ENCODE measurements at places on chromosomes 5 and 9.

GRCh38 chr5:169011009-169011408 is 289.9 kb downstream of the SLIT3 start:
- DNase-seq = no peak

- DNase-seq = no peak
Measured at GRCh38 chr5:134396274-134396673, 15.4 kb downstream of the CDKN2AIPNL start.

- DNase-seq = no peak
Measured at GRCh38 chr9:85483208-85483607, 258.5 kb downstream of the AGTPBP1 start.

- no peak for DNase-seq
Measured at GRCh38 chr9:123336449-123336848, 19.5 kb upstream of the CRB2 start.

DNA sequence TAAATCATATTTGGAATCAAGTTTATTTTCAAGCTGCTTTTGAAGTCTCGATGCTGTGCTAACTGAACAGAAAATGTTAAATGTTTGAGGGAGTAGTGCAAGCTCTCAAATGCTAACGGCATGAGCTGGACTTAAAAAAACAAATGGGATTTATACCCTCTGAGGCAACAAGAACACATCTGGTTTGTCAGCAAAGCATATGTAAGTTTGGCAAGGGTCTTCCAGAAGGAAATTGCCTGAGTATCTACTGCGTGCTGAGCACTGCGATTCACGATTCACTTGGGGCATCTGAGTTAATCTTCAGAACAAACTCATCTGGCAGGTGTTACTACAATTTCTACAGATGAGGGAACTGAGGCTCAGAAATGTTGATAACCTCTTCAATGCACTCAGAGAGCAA is 98.4 kb upstream of the C9orf72 start:
- no peak for DNase-seq

DNA sequence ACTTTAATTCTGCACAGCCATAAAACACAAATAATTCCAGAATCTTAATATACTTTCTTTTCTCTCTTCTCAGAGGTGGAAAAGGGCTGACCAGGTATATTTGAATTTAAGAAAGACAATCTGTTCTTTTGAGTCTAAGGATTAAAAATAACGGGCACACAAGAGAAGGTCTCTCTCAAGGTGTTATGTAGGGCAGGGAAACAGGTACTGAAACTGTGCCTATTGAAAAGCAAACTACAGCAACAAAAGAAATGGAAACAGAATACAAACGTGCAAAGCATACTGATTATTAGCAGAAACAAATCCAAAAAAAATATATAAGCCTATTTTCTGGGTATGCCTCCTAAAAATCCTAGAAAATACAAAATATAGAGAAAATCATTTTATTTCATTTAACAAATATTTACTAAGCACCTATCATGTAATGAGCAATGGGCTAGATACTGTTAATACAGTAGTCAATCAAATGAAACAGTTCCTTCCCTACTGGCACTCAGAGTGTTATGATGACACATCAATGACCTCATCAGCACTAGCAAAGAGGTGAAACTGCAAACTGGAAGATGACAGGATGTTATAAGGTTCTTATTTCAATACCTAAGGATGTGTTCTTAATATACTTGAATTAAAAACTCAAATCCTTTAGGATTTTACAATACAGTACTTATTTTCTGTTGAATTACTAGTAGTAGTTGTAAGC is 87.7 kb downstream of the AUH start:
- no peak for DNase-seq

GRCh38 chr5:33968211-33969005 is 16.1 kb downstream of the SLC45A2 start:
- no peak for DNase-seq

GRCh38 chr9:32306006-32306405 is 78.4 kb upstream of the ACO1 start:
- no peak for DNase-seq

GRCh38 chr9:2243666-2244555 is 228.8 kb downstream of the SMARCA2 start:
- DNase-seq = no peak

DNA sequence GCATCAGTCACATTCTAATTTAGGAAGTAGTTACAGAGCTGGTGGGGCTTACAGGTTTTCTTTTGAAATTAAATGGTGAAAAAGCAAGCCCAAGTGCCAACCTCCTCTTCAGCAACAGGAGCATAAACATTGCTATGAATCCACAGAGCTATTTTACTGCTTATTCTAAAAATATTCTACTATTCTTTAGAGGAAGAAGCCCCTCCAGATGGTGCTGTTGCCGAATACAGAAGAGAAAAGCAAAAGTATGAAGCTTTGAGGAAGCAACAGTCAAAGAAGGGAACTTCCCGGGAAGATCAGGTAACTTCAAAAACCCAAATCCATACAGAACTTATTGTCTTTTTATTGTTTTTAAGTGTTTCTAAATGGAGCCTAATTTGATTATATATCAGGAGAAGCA is 202.8 kb downstream of the CWC27 start:
- no peak for DNase-seq

DNA sequence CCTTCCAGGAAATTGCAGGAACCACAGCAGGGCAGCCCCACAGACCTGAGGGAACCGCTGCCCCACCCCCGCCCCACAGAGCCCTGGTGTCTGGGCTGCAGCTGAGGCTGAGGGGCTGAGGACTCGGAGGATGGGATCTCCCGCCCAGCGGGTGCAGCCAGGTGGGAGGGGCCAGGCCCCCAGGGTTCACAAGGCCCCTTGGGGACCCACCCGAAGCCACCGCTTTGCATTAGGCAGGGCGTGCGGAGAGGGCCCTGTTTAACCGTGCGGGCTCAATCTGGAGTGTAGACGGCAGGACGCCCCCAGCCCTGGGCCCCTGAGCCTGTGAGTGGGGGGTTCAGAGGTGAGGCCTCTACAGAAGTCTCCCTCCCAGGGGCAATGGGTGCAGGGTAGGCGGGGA is 10.8 kb downstream of the NOTCH1 start:
- no peak for DNase-seq

- no peak for DNase-seq
Measured at GRCh38 chr5:38518341-38518740, 38.1 kb downstream of the LIFR start.

DNA sequence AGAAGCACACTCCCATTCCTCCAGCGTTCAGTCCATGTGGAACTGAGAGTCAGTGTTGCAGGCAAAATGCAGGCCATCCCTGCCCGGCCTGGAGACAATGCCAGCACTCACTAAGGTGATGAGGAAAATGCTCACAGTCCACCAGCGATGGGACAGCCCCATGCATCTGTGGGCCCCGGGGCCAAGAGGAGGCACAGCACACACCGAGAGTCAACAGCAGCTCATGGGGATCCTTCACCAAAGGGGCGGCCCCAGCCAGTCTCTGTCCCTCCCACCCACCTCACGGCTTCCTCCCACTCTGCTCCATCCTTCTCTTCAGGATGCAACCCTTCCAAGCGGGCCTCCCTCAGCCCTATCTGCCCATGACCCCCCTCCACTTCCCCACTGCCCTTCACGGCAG is 6.2 kb downstream of the SEMA4D start:
- DNase-seq = no peak

GRCh38 chr5:115907177-115907576 is 55.1 kb upstream of the LVRN start:
- DNase-seq = no peak

- no peak for DNase-seq
Measured at GRCh38 chr9:16833296-16833835, 37.1 kb downstream of the BNC2 start.

DNA sequence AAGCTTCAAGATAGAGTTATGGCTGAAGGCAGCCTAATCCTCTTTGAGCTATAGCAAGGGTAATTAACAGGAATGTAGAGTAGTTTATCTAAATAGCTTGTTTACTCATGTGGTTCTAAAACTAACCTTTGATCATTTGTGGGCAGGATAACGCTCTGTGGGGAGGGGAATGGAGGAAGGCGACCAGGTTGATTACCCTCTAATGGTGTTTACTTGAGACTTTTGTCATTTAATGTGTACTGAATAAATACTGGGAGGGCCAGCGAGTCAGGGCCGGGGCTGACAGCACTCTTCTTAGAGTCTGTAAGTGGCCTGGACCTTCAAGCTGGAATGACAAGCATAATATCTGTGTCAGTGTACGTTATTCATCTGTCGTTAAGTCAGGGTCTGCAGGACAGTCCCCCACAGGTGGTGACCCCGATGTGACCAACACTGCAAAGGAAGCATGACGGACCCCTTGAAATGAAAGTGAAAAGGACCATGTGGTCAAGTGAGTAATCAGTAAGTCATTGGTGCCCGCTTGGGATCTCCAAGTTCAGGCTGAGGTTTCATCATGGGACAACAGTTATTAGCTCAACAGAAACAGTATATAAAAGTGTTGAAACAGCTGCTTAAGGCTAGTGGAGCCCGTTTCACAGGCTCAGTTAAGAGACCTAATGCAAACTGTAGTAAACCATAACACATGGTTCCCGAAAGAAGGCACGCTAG is 162.6 kb downstream of the CPLANE1 start:
- no peak for DNase-seq

DNA sequence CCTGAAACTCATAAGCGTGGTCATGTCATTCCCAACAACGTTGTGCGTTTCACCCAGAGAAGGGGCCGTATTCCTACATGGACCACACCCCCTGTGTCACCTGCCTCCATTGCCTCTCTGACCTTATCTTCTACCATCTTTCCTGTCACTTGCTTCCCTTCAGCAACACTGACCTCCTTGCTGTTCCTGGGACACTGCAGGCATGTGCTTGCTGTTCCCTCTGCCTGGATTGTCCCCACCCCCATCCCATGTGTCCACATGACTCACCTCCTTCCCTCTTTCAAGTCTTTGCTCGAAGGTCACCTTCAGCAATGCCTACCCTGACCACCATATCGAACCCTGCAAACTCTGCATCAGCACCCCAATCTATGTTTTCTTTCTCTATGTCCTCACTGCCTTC is 133.2 kb upstream of the ZNF618 start:
- no peak for DNase-seq

- no peak for DNase-seq
Measured at GRCh38 chr9:36946653-36947052, 87.4 kb downstream of the PAX5 start.

DNA sequence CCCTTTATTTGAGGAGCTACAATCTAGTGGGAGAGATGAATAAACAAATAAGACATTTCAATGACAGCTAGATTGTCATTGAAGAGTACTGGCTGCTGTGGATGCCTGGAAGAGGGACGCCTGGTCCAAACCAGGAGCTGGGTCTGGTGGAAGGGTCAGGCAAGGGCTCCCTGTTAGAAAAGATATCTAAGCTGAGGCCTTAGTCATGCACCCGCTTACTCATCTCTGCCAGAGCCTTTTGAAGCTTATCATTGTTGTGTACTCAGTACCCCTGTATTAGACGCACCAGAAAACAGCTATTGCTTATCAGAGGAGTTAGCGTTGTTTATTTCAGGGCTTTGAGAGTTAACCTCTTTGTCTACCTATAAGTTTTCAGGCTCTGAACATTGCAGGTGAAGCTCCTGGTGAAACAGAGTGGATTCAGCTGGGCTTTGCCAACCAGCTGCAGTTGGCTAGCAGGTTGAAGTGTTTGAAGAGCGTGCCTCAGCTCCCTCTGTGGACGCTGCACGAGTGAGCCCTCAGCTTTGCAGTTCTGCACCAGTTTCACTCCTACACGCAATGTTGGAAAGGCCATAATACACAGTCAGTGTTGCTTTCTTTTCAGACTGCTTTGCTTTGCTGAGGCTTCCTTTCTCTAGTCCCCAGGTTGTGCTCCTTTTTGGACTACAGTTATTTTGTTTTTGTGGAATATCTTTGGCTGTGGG is 5.6 kb upstream of the GPR151 start:
- no peak for DNase-seq

GRCh38 chr5:155620821-155621410 is 607.4 kb downstream of the KIF4B start:
- DNase-seq = no peak

DNA sequence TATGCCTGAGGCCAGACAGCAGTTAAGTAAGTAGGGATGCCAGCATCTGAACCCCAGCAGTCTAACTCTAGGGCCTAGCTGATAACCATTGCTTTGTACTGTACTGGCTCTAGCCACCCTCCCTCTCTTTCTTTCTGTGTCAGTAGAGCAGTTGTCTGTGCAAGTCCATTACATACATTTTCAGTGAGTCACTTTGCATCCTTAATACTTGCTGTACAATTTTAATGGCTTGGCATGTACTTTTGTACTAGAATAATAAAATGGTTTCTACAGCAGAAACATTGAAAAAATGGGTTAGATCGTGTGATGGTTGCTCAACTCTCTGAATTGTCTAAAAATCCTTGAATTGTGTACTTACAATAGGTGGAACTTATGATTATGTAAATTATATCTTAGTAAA is 1.5 kb upstream of the TTC39B start:
- DNase-seq = no peak

DNA sequence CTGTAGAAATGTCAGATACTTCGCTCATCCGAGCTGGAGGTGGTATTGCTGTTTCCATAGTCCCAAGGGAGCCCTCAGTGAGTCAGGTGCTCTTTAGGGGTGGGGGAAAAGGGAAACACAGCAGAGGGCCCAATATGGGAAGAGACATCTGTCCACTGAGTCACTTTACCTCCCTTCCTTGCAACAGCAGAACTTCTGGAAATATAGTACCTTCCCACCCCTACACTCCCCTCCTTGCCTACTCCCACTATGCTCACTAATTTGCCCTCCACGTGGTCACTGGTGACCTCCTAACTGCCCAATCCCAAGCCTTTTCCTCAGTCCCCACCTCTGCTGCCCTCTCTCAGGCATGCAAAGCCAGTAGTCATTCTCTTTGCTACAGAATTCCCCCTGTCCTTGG is 1.9 kb downstream of the HK3 start:
- DNase-seq = no peak

DNA sequence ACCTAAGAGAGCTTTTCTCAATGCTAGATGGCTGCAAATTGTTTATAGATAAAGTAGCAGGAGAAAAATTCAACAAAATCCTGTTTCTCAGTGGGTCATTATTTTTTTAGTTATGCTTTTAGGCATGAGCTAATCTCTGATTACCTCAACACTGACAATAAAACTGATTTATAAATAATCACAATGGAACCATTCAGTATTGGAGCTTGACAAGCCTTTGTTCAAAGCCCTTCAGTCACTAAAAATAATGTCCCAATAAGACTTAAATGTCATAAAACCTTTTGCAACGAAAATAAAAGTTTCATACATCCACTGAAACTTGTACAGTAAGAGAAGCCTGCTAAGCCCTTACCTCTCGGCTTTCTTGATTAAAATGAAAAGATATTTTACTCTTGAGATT is 27.2 kb downstream of the PTPDC1 start:
- no peak for DNase-seq

- DNase-seq = no peak
Measured at GRCh38 chr9:134717056-134717455, 75.5 kb downstream of the COL5A1 start.

DNA sequence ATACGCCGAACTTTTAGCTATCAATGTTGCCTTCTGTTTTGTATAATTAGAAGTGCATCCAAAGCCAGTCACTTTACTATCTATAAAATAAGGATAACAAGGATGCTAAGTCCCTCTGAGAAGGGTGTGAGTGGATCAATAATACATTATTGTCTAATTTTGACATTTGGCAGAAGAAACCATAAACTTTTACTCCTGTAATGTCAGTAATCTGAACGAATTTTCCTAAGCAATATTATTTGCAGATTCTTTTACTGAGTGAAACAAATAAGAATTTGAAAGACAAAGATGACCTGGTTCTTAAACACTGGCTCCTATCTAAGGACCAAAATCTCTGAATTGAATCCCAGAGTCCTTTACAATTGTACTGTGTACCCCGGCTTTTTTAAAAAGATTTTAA is 126.6 kb upstream of the TMEM161B start:
- no peak for DNase-seq

- no peak for DNase-seq
Measured at GRCh38 chr5:58504766-58505165, 13.5 kb downstream of the GAPT start.
